Psoas muscle (tissue), 8 donors: ENCODE measurements at places on chromosomes 3 and 15.

GRCh38 chr3:143410259-143410658, 290.7 kb downstream of the CHST2 start:
- no peak for DNase-seq

DNA sequence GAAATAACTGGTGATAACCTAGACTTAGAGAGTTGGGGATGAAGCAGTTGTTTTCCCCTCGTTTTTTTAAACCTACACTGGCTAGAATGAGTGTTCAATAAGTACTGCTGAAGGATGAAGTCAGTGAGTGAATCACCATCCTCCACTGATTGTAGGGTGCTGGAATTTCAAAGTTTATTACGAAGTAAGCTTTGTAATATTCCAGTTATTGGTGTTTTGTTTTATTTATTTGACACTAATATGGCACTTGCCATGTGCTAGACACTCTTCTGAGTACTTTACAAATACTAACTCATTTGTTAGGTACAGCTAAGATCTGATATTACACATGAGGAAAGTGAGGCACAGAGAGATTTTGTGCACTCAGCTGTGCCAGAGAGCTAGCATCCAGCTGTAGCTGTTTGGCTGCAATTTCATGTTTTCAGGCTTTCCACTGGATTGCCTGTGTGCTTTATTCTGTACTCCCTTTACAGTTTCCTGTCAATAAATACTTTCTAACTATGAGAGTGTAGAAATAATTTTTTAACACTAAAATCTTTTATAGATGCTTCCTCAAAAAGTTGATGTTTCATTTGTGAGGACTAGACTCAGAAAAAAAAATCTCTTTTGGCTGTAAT, 5.8 kb downstream of the MAP2K5 start:
- DNase-seq, result no peak

DNA sequence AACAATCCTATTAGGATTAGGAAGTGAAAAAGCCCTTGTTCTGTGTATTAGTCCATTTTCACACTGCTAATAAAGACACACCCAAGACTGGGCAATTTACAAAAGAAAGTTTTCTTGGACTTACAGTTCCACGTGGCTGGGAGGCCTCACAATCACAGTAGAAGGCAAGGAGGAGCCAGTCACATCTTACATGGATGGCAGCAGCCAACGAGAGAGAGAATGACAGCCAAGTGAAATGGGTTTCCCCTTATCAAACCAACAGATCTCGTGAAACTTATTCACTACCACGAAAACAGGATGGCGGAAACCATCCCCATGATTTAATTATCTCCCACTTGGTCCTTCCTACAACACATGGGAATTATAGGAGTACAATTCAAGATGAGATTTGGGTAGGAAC, 248.2 kb upstream of the KCNMB2 start:
- no peak for DNase-seq

GRCh38 chr3:117719316-117719926, 1009.8 kb downstream of the TUSC7 start:
- no peak for DNase-seq

- DNase-seq, result no peak
Measured at GRCh38 chr3:40398346-40398745, 11.4 kb downstream of the ENTPD3 start.

- DNase-seq, result no peak
Measured at GRCh38 chr15:33963831-33964664, 4.2 kb upstream of the CHRM5 start.

- DNase-seq, result no peak
Measured at GRCh38 chr15:42107473-42107872, 13.1 kb upstream of the PLA2G4D start.

DNA sequence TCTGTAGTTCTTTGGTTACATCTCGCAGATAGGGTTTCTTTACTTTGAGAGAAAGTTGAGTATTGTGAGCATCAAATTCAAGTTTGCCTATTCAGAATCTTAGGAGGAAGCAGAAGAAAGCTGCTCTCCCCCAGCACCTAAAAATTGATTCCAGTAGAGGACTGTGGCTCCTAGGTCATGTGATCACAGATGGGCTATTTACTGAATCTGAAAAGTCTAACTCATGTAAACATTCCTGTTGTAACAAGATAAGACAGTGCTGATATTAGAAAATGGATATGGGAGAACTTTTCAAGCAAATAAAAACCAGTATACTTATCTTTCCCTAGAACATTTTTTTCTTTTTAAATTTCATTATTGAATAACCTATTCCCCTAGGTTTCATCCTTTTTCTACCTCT, 308.4 kb upstream of the SLITRK3 start:
- no peak for DNase-seq

- no peak for DNase-seq
Measured at GRCh38 chr3:187900993-187901755, 155.9 kb upstream of the BCL6 start.

GRCh38 chr15:55230051-55230670, 33.4 kb upstream of the RSL24D1 start:
- no peak for DNase-seq

- DNase-seq, result no peak
Measured at GRCh38 chr3:148757238-148758215, 59.8 kb downstream of the AGTR1 start.

DNA sequence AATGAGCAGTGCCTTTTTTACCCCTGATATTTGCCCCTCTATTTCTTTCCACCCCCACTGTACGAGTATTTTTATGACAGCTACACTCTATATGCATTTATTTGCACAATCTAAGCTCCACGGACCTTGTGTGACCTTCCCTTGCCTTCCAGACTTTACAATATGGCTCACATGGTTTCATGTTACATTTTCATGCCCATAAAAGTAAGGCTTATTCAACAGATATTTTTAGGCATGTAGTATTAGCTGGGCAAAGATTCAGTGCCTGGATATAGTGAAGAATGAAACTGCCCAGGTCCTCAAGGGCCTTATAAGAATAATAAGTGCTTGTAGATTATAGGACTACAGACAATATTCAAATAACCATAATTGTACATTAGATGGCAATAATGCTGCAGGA, 481.9 kb upstream of the CNTN4 start:
- DNase-seq, result no peak

DNA sequence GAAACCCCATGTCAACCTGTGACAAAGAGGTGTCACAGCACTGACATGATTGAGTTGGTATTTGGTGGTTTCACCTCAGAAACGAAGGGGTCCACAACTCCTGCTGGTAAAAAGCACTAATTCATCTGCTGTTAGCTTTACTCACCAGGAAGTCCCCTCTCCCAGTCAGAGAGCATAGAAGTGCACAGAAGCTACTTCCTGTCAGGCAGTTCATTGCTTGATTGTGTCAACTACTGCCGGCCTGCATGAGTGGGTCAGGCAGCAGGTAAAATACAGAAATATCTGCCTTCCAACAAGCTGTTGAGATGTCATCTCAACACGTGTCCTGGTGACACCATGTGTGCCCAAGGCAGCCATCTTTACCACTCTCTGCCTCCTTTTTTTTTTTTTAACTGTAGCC, 596.6 kb upstream of the NR2F2 start:
- DNase-seq, result no peak

DNA sequence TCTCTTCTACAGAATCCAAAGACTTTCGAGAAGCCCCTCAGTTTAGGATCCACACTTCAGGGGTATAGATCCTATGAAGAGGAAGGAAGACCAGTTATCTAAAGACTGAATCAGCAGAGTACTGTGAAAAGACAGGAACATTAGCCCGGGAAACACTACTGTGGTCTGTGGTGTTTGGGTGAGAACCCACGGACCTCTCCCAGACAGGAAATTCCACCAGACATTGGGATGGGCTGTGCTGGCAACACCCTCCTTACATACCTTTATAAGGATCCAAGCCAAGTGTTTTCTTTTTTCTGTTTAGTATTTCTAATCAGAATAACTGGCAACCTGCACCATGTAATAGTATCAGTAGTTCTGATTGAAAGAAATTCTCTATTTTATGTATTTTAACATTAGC, 14.1 kb downstream of the TMEM207 start:
- DNase-seq, result no peak

GRCh38 chr3:184619369-184619768, 57.8 kb downstream of the EPHB3 start:
- no peak for DNase-seq

GRCh38 chr3:53806182-53807116, 39.8 kb downstream of the CHDH start:
- no peak for DNase-seq

DNA sequence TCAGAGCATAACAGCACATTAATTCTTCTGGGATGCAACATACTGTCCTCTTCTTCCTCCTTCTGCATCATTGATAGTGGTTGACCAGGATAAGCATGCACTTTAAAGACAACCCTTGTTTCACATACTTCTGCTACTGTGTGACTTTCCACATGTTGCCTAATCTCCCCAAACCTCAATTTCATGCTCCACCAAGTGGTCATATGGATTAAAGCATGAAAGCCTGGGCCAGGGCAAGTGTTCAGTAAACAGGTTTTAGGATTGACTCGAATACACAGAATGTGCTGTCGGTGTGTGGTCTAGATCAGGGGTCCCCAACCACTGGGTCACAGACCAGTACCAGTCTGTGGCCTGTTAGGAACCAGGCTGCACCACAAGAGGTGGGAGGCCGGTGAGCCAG, 22.5 kb upstream of the BFSP2 start:
- DNase-seq, result no peak

- peak; percentile 45 for DNase-seq
Measured at GRCh38 chr3:51718547-51719409, 11.9 kb downstream of the GRM2 start.

DNA sequence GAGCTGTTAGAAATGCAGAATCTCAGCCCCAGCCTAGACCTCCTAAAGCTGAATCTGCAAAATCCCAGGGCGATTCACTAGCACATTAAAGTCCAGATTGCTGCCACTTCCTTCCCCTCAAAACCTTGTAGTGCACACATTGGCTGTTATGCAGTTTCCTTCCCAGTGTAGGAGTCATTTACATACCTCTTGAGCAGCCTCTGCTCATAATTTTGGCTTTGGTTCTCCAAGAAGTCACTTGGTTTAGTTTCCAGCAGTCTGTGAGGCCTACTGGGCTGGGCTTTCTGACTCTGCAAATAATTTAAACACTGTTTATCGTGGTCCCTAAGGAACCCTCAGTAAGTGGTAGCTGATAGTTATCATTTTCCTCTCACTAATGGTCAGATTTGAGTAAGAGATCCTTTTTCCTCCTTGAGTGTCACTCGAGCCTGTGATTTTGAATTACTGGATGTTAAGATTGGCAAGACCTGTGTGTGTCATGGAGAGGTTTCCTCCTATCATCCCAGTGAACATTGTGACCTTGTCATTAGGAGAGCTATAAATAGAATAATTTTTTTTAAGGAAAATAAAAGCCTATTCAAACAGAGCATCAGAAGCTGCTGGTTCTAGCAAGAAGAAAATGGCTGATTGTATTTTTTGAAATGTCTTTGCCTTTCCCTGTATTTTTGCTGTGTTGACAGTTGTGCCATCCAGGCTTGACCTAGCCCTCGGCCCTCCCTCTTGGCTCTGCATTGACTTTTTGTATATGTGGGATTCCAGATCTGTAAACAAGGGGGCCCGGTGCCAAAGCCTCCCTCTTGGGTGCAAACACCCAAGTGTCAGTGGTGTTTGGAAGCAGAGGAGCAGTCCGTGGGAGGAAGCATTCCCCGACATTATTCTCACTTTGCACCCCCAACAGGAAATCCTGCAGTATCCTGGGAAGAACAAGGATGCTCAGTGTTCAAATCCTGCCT, 134.8 kb upstream of the ANKRD28 start:
- no peak for DNase-seq

DNA sequence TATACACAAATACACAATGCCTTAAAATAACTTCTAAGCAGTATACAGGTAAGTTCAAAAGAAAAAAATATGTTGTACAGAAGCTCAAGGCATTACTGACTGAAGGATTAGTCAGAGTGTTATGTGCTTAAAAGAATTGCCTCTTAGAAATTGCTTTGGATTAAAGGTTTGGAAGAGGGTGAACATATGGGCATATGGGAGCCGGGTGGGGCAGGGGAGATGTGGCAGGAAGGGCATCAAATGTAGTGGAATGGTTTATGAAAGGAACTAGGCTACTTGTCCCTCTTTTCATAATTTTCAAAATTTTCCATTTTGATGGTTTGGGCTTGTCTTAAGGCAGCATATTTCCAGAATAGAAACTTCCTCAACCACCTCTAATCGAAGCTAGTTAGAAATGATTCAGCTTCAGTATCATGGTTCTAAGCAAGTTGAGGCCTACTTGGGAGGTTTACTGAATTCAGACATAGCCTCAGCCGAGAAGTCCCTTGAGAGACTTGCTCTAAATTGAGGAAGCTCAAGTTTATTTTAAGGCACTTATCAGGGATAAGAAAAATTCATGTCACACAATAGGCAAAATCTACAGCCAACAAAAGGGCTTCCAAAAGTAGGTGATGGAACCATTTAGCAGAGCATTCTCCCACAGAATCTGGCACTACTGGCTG, 10.1 kb upstream of the GOLGB1 start:
- no peak for DNase-seq

- no peak for DNase-seq
Measured at GRCh38 chr3:169475576-169475975, 187.9 kb downstream of the MECOM start.

DNA sequence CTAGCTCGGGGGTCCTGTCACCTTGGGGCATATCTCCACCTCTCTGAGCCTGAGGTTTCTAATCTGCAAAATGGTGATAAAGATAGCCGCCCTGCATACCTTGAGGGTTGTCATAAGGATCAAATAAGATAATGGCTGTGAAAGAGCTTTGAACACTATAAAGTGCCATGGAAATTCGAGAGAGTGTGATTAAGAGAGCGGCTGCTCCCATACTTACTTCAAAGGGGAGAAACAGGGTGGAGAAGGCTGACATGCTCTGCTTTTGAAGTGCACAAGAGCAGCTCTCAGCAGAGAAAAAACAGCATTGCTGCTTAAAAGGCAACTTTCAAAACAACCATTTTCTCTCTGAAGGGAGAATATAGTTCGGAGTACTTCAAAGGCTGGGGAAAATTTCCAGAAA, 529.2 kb downstream of the EPHB1 start:
- no peak for DNase-seq

DNA sequence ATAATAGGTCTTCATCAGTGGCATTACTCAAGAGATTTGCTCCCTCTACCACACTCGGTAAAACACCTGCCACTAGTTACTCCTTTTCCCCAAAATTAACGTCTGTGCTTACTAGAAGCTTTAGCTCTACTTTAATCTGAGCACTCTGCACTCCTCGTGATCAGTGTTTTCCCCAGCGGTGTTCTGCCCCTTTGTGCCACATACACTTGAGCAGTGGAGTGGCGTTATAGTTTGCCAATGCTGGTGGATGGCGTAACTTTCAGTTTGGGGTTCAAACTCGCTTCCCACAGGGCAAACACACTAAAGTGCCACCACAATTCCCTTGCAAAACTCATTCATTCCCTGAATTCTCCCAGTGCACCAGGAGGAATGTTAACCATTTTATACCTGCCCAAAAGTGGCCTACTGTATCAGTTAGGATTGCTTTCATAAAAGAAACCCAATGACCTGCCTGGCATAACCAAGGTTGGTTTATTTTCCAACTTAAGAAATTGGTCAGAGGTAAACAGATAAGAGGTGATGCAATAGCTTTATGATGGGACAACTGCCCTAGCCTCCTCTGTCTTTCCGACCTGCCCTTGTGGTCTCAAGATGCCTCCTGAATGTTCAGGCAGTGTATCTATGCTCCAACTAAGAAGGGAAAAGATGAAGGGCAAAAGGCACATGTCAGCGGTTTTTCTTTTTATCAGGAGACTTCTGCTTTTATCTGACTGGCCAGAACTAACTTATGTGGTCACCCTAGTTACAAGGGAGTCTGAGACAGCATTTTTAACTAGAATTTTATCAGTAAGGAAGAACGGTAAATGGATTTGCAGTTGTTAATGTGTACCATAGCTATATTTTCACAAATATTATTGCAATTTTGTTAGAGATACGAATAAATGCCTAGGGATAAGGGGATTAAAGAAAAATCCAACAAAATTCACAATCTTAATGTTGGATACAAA, 83.9 kb downstream of the FSIP1 start:
- DNase-seq, result no peak

- DNase-seq, result no peak
Measured at GRCh38 chr3:30661098-30661873, 54.9 kb downstream of the TGFBR2 start.
